Activated CD8-positive, alpha-beta T cell treated with anti-CD3 and anti-CD28 coated beads, Interleukin-2, amount 10 ng/mL, durations not matched to agents 7 days and 5 days (primary cell): ENCODE measurements at places on chromosomes 1 and 21. TPM values are rescaled to one million over a fixed set of nuclear protein-coding genes. Genes with fewer than 3 reads are reported as not detected.

- no peak for DNase-seq
- peaks cover 2% of the 10 kb centered on the region for H3K36me3 ChIP-seq
- H3K27me3 ChIP-seq: peaks cover 58% of the 10 kb centered on the region
- peaks cover 12% of the 10 kb centered on the region for H3K4me1 ChIP-seq
Observed at GRCh38 chr1:34163792-34164731, 968 bp downstream of the CSMD2 start.

DNA sequence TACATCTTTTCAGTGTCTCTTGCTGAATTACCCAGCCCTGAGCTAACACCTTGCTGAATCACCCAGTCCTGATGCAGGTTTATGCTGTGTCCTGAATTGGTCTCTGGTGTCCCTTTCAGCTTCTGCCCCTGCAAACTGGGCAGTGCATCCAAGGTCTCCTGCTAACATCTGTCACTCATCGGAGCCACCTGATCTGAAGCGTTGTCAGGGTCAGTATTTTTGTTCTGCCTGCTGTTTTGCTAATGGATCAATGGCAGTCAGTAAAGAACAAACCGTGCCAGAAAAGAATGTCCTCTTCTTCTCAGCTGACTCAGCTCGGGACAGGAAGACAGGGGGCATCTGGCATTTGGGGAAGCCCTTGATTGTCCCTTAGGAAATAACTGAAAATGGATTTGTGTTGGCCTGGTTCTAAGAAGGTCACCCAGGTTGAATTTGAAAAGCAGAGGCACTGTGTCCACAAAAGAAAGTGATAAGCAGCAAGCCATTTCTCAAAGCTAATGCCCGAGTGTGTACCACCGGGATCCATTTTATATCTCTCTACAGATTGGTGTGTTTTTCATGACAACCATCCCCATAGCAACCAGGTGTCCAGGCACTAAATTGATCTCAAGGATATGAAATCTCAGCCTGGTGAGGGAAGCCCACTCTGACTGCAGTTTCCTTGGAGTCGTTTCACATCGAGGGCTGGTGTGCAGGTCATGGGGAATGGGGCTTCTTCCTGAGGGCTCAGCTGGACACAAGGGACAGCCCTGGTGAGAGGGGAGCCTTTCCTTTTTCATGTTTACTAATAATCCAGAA, 109.7 kb upstream of the IRF2BP2 start:
- H3K36me3 ChIP-seq: no peaks in the 10 kb centered on the region
- H3K4me1 ChIP-seq: peaks cover 37% of the 10 kb centered on the region
- H3K27me3 ChIP-seq: no peaks in the 10 kb centered on the region
- no peak overlapping the region for H3K27ac ChIP-seq
- DNase-seq: no peak
- no peak overlapping the region for H3K4me3 ChIP-seq

DNA sequence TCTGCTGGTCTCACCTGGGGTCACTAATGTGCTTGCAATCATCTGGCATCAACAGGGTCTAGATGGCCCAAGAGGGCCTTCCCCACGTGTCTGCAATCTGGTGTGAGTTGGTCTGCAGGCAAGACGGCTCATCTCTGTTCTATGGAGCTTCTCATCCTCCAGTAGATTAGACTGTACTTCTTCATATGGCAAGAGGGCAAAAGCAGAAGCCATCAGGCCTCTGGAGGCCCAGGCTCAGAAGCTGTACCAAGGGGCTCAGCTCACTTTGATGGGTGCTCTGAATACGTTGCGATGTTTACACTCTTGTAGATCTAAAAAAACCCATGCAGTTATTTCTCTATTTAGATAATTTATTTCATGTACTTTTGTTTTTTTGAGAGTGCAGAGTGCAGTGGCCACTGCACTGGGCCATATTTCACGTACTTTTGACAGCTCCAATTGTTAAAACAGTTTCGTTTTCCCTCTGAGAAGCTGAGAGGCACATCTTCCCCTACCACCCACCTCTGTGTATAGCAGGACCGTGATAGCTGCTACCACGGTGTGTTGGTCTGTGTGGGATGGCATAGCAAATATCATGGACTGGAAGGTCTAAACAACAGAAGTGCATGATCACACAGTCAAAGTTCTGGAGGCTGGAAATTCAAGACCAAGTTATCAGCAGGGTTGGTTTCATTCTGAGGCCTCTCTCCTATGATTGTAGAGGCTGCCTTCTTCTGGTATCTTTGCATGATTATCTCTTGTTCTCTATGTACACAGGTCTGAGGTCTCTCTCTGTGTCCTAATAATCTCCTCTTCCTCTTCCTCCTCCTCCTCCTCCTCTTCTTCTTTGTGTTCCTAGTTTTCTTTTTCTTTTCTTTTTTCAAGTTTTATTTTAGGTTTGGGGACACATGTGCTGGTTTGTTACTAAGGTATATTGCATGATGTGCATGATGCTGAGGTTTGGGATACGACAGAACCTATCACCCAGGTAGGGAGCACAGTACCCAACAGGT, 17.0 kb downstream of the CITED4 start:
- H3K4me1 ChIP-seq: peaks cover 48% of the 10 kb centered on the region
- H3K27ac ChIP-seq: peak overlapping the region; percentile 85
- peak; percentile 40 for DNase-seq
- H3K36me3 ChIP-seq: peaks cover 8% of the 10 kb centered on the region
- no peaks in the 10 kb centered on the region for H3K27me3 ChIP-seq

Gene OR2AK2
- not detected for total RNA-seq

GRCh38 chr1:62437273-62437940, 558 bp downstream of the USP1 start:
- H3K36me3 ChIP-seq: peaks cover 43% of the 10 kb centered on the region
- no peaks in the 10 kb centered on the region for H3K27me3 ChIP-seq
- H3K4me3 ChIP-seq: peak overlapping the region; percentile 95
- H3K4me1 ChIP-seq: peaks cover 34% of the 10 kb centered on the region

GRCh38 chr21:16302851-16303282, 573.1 kb downstream of the USP25 start:
- no peak overlapping the region for H3K4me3 ChIP-seq
- H3K4me1 ChIP-seq: no peaks in the 10 kb centered on the region
- DNase-seq: no peak

DNA sequence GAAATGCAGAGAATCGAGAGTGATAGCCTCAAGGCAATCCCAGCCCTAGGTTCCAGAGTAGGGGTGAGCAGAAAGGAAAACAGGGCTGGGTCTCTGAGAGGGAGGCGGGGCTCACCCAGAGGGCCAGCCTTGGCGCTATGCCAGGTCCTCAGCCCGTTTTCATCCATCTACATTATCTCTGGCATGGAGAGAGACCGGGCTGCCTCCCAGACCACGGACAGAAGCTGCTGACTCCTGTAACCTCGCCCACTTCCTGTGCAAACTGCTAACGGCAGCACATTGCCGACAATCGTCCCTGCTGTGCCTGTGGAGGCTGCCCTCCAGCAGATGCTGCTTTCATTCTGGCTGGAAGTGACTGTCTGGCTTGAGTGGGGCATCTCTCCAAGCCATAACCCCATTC, 569.1 kb downstream of the NPHP4 start:
- DNase-seq: peak; percentile 66
- H3K4me1 ChIP-seq: peaks cover 20% of the 10 kb centered on the region
- no peak overlapping the region for H3K4me3 ChIP-seq
- H3K27me3 ChIP-seq: peaks cover 36% of the 10 kb centered on the region
- peak overlapping the region; percentile 66 for H3K27ac ChIP-seq

Gene TNFRSF14
- 86.5 TPM for total RNA-seq

Gene LCE6A
- not detected for total RNA-seq

Gene CYP2J2
- total RNA-seq: 2.7 TPM

DNA sequence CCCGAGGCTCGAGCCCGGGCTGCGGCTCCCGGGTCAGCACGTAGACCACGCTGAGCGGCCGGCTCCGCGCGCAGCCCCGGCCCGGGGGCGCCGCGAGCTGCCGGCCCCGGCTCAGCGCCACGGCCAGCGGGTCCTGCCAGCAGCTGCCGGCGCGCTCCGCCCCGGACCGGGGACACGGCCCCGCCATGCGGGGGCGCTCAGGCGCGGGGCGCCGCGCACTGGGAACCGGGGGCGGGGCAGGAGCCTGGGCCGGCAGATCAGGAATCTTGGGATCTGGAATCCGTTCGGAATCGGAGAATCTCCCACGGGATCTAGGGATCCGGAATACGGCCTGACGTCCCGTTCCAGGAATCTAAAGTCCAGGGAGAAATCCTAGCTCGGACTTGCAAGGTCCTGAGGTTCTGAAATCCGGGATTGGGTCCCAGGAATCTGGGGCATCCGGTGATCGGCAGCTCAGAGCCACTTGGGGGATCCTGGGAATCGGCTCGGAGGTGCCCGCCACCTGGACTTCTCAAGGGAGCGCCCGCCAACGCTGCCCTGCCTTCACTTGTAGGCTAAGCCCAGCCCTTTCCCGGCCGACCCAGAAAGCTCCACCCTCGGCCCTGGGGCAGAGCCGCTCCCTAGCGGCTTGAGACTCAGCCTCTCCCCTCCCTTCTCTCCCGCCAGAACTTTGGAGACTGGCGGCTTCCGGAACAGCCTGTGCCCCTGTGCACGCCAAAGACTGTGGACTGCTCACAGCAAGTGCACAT, at the start of gene MAP3K6:
TSS of gene MAP3K6 (minus strand) at position 551 of the 749 bp plus-strand sequence. CDS start at position 187, 364 bp downstream.
- H3K36me3 ChIP-seq: no peaks in the 10 kb centered on the region
- H3K27ac ChIP-seq: peak within 1 kb of the TSS; percentile 84
- peak; percentile 52 for DNase-seq
- no peaks in the 10 kb centered on the region for H3K27me3 ChIP-seq
- peaks cover 53% of the 10 kb centered on the region for H3K4me1 ChIP-seq

DNA sequence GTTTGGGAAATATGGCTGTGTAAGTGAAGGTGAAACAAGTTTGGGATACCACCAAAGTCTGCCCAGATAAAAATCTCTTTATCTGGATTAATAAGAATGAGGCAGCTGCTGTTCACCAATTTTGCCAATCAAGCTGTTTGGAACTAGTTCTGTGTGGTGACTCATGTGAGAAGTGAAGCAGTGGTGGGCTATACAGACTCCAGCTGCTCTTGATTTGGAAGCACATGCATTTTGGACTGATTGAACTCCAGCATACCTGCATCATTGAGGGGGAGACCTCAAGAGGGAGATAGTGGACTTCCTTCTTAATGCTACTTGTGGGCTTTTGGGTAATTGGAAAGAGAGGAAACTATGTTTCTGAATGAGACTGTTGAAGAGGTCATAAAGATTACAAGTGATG, 99.2 kb upstream of the B3GALT2 start:
- no peak overlapping the region for H3K4me3 ChIP-seq
- H3K36me3 ChIP-seq: no peaks in the 10 kb centered on the region
- no peak overlapping the region for H3K27ac ChIP-seq
- peaks cover 9% of the 10 kb centered on the region for H3K4me1 ChIP-seq

DNA sequence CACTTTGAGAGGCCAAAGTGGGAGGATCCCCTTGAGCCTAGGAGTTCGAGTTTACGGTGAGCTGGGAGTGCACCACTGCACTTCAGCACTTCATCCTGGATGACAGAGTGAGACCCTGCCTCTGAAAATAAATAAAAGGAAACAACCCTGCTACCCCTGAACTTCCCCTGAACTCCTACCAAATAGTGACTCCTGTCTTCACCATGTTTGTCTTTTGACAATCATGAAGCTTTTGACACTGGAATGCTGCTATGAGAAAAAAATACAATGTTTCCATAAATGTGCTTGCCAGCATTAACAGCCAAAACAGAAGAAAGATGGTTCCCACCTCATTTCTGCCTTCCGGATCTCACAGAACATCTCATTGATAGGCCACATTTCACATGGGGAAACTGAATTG, 10.4 kb downstream of the ZBTB8A start:
- no peaks in the 10 kb centered on the region for H3K4me1 ChIP-seq
- no peak overlapping the region for H3K4me3 ChIP-seq
- H3K36me3 ChIP-seq: no peaks in the 10 kb centered on the region
- H3K27ac ChIP-seq: no peak overlapping the region
- H3K27me3 ChIP-seq: peaks cover 5% of the 10 kb centered on the region

DNA sequence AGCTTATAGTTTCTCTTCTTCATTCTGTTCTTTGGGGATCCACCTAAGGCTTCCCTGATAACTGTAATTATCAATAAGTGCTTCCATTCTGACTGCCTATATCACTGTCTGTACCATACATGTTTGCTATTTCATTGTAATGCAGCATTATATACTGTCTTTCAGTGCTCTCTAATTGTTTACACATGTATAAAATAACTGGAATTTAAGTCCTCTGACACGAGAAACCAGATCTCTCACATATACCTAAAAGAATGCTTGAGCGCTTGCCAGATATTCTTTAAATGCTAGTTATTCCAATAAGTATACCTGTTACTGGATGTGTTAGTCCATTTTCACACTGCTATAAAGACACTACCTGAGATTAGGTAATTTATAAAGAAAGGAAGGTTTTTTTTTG, 34.7 kb downstream of the CELF3 start:
- no peak overlapping the region for H3K27ac ChIP-seq
- no peaks in the 10 kb centered on the region for H3K27me3 ChIP-seq
- H3K4me3 ChIP-seq: no peak overlapping the region
- peaks cover 8% of the 10 kb centered on the region for H3K36me3 ChIP-seq
- DNase-seq: no peak

GRCh38 chr1:55118651-55119329, 79.4 kb downstream of the PCSK9 start:
- H3K27me3 ChIP-seq: no peaks in the 10 kb centered on the region
- H3K4me3 ChIP-seq: no peak overlapping the region
- H3K36me3 ChIP-seq: peaks cover 82% of the 10 kb centered on the region
- H3K27ac ChIP-seq: no peak overlapping the region

Gene LRRC71
- total RNA-seq: not detected

DNA sequence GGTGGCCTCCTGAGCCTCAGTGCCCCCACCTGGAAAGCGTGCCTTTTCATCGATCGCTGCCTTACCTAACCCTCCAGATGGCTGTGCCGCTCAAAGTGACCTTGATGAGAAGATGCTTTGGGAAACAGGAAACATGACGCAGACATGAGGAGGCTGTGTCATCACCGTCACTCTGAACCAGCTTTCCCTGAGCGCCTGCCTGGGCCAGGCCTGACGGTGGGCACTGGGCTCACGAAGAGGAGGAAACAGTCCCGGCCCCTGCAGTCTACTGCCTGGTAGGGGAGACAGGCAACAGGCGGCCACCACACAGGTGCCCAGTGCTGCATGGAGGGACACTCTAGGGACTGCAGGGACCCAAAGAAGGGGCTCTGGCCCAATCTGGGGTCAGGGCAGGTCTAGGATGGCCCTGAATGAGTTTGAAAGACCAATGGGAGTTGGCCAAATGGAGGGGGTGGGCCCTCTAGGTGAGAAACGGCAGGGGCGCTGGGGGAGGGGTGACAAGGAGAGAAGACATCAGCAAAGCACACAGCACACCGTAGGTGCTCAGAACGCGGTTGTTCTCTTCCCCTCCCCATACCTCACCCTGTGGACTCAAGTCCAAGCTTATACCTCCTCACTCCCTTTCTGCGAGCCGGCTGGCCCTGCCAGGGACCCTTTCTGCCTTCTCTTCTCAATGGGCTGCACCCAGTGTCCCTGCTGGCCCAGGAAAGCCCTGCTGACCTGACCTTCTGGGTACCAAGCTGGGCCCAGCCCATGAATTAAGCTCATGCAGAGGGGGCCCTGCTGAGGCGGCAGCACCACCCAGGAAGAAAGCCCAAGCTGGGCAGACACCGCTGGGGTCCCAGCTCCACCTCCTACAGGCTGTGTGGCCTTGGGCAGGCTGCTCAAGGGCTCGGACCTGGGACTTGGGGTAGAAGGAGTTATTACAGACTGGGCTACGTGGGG, 44.9 kb downstream of the GLIS1 start:
- H3K27me3 ChIP-seq: no peaks in the 10 kb centered on the region
- no peak overlapping the region for H3K4me3 ChIP-seq
- DNase-seq: no peak
- H3K27ac ChIP-seq: no peak overlapping the region
